Fibroblast of upper back skin (primary cell): ENCODE measurements at places on chromosomes 4 and X.

GRCh38 chr4:169098969-169099690 is 89.1 kb upstream of the CBR4 start:
- no peak for DNase-seq

GRCh38 chrX:40154250-40154852 is 56.6 kb upstream of the BCOR start:
- DNase-seq: peak; percentile 50

- DNase-seq: no peak
These were observed 56.1 kb downstream of the ATXN3L start for GRCh38 chrX:13263560-13264251.

GRCh38 chr4:128803783-128804182 is 5.7 kb upstream of the JADE1 start:
- no peak for DNase-seq

- DNase-seq: peak; percentile 85
These were observed 741 bp downstream of the SPATA18 start for GRCh38 chr4:52051615-52052474.

- DNase-seq: no peak
These were observed 10.2 kb upstream of the YIPF6 start for GRCh38 chrX:68488657-68489056.

- no peak for DNase-seq
These were observed 22.7 kb downstream of the SLC4A4 start for GRCh38 chr4:71361476-71361875.

GRCh38 chr4:162506253-162506652 is 342.5 kb upstream of the FSTL5 start:
- DNase-seq: peak; percentile 70

DNA sequence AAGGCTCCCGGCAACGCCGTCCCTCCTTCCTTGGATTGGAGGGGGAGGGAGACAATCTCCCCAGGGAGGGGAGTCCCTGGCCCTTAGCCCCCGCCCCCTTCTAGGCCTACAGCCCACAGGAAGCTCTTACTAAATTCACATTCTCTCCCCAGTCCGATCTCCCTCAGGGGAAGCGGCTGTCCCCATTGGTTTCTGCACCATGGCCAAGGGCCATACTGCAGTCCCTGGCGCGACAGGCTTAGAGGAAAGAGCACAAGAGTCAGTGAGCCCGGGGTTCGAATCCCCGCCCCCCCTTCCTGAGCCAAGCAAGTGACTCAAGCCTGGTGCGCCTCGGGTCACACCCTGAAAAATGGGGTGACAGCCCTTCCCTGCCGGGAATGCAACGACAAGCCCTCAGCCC is 1.1 kb downstream of the ABLIM2 start:
- DNase-seq: no peak

GRCh38 chr4:71545168-71545567 is 206.3 kb downstream of the SLC4A4 start:
- DNase-seq: peak; percentile 83

DNA sequence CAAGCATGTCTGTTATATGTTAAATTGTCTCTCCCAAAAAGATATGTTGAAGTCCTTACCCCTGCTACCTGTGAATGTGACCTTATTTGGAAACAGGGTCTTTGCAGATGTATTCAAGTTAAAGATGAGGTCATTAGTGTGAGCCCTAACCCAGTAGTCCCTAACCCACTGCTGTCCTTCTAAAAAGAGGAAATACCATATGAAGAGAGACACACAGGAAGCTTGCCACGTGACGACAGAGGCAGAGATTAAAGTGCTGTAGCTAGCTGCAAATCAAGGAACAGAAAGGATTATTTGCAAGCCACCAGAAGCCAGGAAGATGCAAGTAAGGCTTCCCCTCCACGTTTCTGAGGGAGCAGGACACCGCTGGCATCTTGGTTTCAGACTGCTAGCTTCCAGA is 150.1 kb downstream of the HNRNPD start:
- no peak for DNase-seq

- DNase-seq: no peak
These were observed 495.7 kb downstream of the RAPGEF2 start for GRCh38 chr4:159598602-159599001.

GRCh38 chr4:114273238-114273637 is 293.8 kb upstream of the ARSJ start:
- DNase-seq: no peak

DNA sequence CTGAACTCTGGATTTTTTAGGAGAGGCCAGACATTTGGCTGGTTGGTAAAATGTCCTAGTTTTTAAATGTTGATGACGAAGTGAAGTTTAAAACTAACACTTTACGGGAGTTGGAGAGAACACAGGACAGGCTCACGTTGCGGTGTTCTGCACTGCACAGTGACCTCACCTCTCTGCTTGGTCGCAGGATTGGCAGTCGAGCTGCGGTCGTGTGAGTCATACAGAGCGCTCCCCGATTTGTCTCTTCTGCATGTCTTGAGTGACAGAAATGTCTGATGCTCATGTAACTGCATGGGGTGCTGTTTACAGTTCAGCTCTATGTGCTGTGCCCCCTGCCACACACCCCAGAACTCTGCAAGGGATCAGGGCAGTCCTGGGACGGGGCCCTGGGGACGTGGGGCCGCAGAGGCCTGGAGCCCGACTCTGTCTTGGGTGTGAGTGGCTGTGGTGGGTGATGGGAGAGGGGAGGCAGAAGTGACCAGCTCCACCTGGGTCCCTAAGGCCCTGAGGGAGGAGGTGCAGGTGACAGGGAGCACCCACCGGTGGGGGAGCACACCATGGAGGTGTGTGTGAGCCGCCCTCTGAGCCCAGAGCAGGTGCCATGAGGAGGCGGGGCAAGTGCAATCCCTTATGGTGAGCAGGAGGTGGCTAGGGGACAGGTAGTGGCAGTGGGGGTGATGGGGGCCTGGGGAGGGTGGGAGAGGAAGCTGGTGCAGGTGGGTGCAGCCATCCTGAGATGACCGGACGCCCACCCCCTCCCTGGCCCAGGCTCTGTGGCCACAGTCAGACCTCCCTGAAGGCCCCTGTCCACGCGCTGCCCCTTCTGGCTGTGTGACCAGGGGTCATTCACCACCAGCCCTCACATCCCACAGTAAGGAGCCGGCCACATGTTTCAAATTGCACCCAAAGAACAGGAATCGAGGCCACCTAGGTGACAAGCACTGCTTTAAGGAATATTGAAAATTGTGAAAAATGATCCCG is 77.9 kb upstream of the ADRA2C start:
- no peak for DNase-seq

DNA sequence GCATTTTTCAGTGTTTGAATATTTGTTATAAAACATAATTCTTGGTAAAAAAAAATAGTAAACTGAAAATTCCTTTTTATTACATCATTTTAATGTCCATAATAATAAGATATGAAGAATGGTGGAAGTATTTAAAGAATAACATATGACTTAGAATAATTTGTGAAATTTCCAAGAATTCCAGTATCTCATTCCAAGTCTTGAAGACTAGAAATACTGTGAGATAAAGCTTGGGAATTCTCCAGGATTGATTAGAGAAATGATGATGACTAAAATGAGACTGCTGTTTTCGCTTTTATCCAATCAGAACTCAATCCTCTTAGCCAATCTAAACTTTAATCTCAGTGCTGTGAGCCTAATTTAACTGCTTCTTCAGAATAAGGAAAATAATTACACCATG is 184.2 kb upstream of the HCCS start:
- DNase-seq: peak; percentile 80

DNA sequence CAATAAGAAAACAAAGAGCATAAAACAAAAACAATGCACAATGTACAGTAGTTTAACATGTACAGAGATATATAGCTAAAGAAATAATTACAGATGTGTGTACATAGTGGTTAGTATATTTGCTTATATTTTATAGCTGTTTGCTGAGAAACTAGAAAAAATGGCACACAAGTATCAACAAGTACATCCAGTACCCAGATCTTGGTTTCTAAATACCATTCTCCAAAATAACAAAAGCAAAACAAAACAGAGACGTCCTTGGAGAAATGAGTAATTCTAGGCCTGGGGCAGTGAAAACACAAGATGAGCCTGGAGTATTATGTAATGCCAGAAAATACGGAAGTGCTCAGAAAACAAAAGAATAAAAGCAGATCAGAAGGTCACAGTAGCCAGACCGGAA is 189.6 kb downstream of the TMEM47 start:
- DNase-seq: no peak

GRCh38 chr4:132240081-132240480 is 909.0 kb upstream of the PCDH10 start:
- DNase-seq: no peak

DNA sequence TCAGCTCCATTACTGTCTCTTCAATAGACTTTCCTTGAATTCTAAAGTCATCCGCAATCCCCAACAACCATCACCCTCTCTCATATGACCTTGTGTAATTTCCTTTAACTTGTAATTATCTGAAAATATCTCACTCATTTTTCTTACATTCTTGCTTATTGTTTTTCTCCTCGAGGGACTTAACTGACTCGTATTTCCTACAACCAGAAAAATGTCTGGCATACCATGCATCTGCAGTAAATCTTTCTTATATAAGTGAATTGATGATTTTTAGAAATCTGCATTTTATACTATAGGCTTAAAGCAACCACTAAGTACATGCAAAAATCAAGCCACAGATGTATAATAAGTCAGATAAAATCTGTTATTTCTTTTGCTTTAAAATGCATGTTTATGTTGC is 276.7 kb downstream of the UNC5C start:
- peak; percentile 60 for DNase-seq

- no peak for DNase-seq
These were observed 54.2 kb upstream of the SPANXN3 start for GRCh38 chrX:143571521-143571920.
